RPMI8226 (cell line): ENCODE measurements at places on chromosomes 12 and 14.

DNA sequence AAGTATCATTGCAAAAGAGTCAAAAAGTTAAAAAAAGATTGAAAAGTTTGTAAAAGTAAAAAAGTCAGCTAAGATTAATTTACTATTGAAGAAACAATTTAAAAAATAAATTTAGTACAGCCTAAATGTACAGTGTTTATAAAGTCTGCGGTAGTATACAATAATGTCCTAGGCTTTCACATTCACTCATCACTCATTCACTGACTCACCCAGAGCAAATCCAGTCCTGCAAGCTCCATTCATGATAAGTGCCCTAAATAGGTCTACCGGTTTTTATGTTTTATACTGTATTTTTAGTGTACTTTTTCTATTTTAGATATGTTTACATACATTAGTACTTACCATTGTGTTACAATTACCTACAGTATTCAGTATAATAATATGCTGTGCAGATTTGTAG is 43.9 kb upstream of the ABCC9 start:
- DNase-seq, result no peak

DNA sequence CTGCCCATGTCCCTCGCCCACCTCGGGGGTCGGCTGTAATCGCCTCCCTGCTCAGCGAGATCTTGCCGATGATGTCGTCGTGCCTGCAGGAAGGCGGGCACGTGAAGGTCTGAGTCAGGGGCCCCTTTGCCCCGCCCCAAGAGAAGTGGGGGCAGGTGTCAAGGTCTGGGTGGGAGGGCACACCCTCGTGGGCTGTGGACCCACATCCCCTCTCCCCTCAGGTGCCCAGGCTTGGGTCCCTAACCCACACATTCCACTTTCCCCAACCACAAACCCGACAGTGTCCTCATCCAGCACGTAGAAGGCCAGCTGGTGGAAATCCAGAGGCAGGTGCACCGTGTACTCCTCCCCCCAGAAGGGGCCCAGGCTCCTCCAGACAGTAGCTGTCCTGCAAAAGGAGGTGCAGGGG is 7.8 kb downstream of the RASAL1 start:
- DNase-seq, result no peak

DNA sequence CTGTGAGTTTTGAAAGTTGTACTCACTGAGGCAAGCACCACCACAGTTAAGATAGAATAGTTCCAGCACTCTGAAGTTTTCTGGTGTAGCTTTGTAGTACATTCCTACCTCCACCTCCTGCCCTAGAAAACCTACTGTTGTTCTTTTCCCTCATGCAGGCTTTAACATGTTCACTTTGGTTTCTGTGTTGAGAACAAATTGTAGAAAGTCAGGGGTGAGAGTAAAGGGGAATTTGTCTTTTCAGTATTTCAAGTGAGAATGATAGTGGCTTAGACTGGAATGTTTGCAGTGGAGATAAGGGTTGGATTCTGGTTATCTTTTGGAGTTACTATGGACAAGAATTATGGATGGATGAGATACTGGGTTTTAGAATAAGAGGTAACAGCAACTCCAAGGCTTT is 67.2 kb downstream of the AEBP2 start:
- no peak for DNase-seq

GRCh38 chr12:131732-132495 is 65.3 kb downstream of the IQSEC3 start:
- DNase-seq, result no peak

GRCh38 chr14:103928011-103928890 is at the start of gene TDRD9:
Gene TDRD9 (plus strand): TSS chr14:103928456. CDS start chr14:103928510, 54 bp downstream.
- DNase-seq, result no peak

GRCh38 chr14:81784084-81784483 is 250.4 kb upstream of the SEL1L start:
- DNase-seq, result no peak

- no peak for DNase-seq
Measured at GRCh38 chr12:65443038-65443437, 164.6 kb downstream of the MSRB3 start.
